Activated CD4-positive, alpha-beta memory T cell treated with anti-CD3 and anti-CD28 coated beads for 36 hours (primary cell): ENCODE measurements at places on chromosomes 4 and X.

- H3K27ac ChIP-seq: no peak overlapping the region
- H3K36me3 ChIP-seq: no peaks in the 10 kb centered on the region
- H3K4me1 ChIP-seq: no peaks in the 10 kb centered on the region
- no peaks in the 10 kb centered on the region for H3K27me3 ChIP-seq
Observed at GRCh38 chr4:112674376-112674775, 37.4 kb downstream of the LARP7 start.

- H3K36me3 ChIP-seq: no peaks in the 10 kb centered on the region
- H3K27ac ChIP-seq: no peak overlapping the region
- H3K4me1 ChIP-seq: no peaks in the 10 kb centered on the region
Observed at GRCh38 chr4:97587912-97588311, 555.4 kb downstream of the STPG2 start.

DNA sequence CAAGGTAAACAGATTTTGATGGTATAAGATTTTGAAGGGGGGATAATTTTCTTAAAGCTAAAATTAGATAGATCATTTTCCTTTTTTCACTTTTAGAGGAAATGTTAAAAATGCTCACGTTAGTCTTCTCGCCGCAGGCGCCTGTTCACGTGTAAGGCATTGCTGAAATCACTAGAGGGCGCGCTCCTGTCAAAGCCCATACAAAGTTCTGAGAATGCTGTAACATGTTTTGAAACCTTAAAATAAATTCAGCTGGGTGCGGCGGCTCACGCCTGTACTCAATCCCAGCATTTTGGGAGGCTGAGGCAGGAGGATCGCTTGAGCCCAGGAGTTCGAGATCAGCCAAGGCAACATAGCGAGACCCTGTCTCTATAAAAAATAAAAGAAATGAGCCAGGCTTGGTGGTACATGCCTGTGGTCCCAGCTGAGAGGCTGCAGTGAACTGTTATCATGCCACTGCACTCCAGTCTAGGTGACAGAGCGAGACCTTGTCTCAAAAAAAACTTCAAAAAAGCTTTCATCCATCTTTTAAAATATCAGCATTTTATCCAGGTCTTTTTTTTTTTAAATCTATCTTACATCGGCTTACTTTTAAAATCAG lies 138.0 kb downstream of the RBMX2 start:
- H3K4me3 ChIP-seq: no peak overlapping the region
- peak; percentile 55 for DNase-seq
- H3K27me3 ChIP-seq: peaks cover 6% of the 10 kb centered on the region
- H3K27ac ChIP-seq: no peak overlapping the region

GRCh38 chrX:155251391-155251790 lies 12.9 kb downstream of the RAB39B start:
- no peaks in the 10 kb centered on the region for H3K4me1 ChIP-seq
- H3K27me3 ChIP-seq: no peaks in the 10 kb centered on the region
- no peak overlapping the region for H3K27ac ChIP-seq

- no peaks in the 10 kb centered on the region for H3K27me3 ChIP-seq
- DNase-seq: no peak
- no peaks in the 10 kb centered on the region for H3K36me3 ChIP-seq
- H3K4me3 ChIP-seq: no peak overlapping the region
- H3K4me1 ChIP-seq: no peaks in the 10 kb centered on the region
Observed at GRCh38 chr4:123966990-123967769, 570.6 kb downstream of the SPRY1 start.

DNA sequence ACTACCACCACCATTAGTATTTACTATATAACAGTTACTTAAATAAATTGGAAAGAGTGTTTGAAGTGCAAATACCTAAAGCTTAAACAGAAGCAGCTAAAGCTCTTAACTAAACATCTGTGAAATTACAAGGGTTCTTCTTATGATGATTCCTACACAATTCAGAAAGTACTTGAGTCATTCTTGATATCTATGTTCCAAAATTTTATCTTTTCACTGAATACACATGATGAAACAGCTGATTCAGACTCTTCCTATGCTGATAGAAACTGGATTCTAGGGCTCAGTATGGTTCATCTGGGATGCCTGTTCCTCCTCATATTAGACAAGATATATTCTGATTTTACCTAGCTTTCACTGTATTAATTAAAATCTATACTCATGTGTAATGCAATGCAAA lies 13.6 kb downstream of the EREG start:
- peaks cover 3% of the 10 kb centered on the region for H3K4me1 ChIP-seq
- DNase-seq: no peak
- no peak overlapping the region for H3K27ac ChIP-seq
- H3K4me3 ChIP-seq: no peak overlapping the region

DNA sequence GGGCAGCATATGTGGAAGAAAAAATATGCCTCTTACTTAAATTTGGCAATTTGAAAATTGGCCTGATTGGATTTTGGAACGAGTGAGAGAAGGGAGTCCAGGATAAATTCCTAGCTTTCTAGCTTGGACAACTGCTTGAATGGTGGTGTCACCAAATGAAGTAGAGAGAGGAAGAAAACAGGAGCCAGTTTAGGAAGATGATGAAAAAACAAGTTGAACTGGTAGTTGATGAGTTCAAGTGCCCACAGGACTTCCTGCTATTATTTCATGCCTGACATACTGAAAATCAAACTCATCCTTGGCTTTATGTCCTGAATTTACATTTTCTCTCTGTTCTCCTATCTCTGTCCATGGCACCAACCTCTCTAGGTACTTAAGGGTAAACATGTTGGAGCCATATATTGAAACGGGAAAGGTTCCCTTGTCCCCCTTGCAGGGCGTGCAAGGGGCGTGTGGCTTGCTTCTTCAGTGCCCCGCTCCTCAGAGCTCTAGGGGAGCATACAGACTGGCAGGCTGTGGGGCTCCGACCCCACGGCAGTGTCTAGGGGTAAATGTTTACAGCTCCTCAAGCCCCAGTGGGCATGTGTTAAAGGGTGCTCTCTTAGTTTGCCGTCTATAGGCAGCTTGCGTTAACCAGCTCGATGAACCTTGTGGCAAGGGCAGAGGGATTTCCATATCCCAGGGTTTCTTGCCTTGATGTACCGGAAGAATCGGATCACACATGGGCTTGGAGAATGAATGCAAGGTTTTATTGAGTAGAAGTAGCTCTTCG lies 250.7 kb upstream of the PGRMC2 start:
- H3K27ac ChIP-seq: no peak overlapping the region
- no peaks in the 10 kb centered on the region for H3K36me3 ChIP-seq
- DNase-seq: no peak
- no peak overlapping the region for H3K4me3 ChIP-seq
- H3K27me3 ChIP-seq: no peaks in the 10 kb centered on the region
- no peaks in the 10 kb centered on the region for H3K4me1 ChIP-seq
